Thoracic aorta endothelial cell (primary cell): ENCODE measurements at places on chromosomes 5 and 9. TPM values are rescaled to one million over a fixed set of nuclear protein-coding genes. Genes with fewer than 3 reads are reported as not detected.

The PLAC8L1 gene
- total RNA-seq = not detected in 2 replicates

The YIPF5 gene
- 83.6 and 94.2 TPM in 2 replicates for total RNA-seq

The PHF24 gene
- total RNA-seq = not detected in 2 replicates

The ABCA1 gene
- 5.4 and 6.0 TPM in 2 replicates for total RNA-seq

The FAM219A gene
- 18.8 and 25.6 TPM in 2 replicates for total RNA-seq

The GPR150 gene
- total RNA-seq = 0.27 and 0.29 TPM in 2 replicates
